Activated T-helper 2 cell treated with anti-CD3 and anti-CD28 coated beads, Interferon-gamma antibody, Interleukin-2, Interleukin-4, amounts not matched to agents 10 μg/mL and 5 μg/mL and 100 μg/mL, durations not matched to agents 14 hours and 24 hours and 36 hours (primary cell): ENCODE measurements at places on chromosomes 1 and 21. TPM values are rescaled to one million over a fixed set of nuclear protein-coding genes. Genes with fewer than 3 reads are reported as not detected.

- DNase-seq = no peak
These were observed 92.2 kb downstream of the GRIK3 start for GRCh38 chr1:36942148-36942547.

- DNase-seq = no peak
These were observed 20.9 kb downstream of the SELL start for GRCh38 chr1:169690489-169690888.

GRCh38 chr1:114103992-114104391, 49.7 kb downstream of the SYT6 start:
- no peak for DNase-seq

GRCh38 chr1:234212764-234213657, 160.2 kb upstream of the COA6 start:
- DNase-seq = no peak

DNA sequence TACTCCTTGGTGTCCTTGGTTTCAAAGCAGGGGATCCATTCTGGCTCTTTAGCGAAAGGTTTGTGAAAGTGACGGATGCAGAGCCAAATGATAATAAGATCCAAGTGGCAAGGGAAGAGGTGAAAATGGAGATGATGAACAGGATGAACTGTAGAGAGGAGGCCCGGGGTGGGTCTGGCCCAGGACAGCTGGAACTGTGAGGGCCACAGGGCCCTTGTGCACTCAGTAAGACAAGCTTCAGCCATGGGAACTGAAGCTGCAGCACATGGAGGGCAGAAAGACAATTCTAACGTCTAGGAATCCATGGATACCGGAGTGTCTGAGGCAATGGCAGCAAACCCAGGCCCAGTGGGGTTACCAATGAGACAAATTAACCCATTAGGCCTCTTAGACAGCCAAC, 4.8 kb downstream of the KCNA2 start:
- no peak for DNase-seq

DNA sequence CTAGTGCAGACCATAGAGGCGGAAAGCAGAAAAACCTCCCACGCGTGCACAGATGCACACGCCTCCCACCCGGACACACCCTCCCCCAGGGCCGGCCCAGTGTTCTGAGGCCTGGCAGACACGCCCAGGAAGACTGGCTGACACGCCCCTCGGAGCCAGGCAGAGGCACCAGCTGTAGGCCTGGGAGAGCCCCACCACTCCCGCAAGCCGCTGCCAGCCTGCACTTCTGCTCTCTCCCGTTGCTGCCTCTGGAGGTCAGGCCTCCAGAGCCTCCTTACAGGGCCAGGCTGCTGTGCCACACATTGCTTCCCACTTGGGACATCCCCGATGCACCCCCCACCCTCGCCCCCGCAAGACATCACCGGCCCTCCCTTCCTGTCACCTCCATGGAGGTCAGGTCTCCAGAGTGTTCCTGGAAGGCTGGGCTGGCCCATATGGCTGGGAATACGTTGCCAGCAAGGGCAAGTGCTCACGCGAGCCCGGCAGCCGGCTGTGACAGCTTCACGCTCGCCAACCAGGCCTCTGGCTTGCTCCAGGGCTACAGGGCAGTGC, 40.4 kb downstream of the CASZ1 start:
- peak; percentile 45 for DNase-seq

GRCh38 chr1:35454176-35454575, 103.0 kb downstream of the KIAA0319L start:
- no peak for DNase-seq

Gene TEDDM1
- not detected in 2 replicates for total RNA-seq

Gene CD1E
- not detected in 2 replicates for total RNA-seq
